Effector memory CD4-positive, alpha-beta T cell (primary cell): ENCODE measurements at places on chromosomes 4 and X.

GRCh38 chrX:44392767-44393166 lies 49.3 kb upstream of the EFHC2 start:
- no peak for DNase-seq

- no peak for DNase-seq
Measured at GRCh38 chr4:85448906-85449890, 25.8 kb upstream of the ARHGAP24 start.

- DNase-seq: no peak
Measured at GRCh38 chr4:185344743-185345538, 50.8 kb downstream of the LRP2BP start.

GRCh38 chrX:80550722-80551121 lies 130.5 kb downstream of the TENT5D start:
- no peak for DNase-seq

DNA sequence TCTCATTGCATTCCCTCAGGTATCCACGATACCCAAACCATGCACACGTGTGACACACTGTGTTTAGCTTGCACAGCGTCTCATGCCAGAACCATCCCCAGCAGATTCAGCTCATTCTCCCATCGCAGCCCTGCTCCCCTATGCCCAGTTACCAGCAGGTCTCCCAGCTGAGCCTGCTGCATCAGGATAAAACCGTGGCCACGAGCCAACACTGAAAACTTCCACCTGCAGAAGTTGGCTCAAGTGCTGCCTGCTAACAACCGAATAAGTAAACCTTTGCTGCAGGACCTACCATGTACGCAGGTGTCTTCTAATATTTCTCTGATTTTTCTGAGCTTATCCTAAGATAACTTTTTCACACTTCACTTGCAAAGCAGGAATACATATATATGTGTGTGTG lies 120.4 kb upstream of the STS start:
- no peak for DNase-seq

- no peak for DNase-seq
Measured at GRCh38 chr4:127870688-127871087, 10.0 kb upstream of the PLK4 start.

DNA sequence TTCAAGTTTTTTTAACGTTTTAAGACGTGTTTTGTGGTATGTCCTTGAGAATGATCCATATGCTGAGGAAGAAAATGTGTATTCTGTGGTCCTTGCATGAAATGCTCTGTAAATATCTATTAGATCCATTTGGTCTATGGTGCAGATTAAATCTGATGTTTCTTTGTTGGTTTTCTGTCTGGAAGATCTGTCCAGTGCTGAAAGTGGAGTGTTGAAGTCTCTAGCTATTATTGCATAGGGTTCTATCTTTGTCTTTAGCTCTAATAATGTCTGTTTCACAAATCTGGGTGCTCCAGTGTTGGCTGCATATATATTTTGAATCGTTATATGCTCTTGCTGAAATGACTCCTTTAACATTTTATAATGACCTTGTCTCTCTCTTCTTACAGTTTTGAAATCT lies 122.5 kb downstream of the RPA4 start:
- DNase-seq: no peak

DNA sequence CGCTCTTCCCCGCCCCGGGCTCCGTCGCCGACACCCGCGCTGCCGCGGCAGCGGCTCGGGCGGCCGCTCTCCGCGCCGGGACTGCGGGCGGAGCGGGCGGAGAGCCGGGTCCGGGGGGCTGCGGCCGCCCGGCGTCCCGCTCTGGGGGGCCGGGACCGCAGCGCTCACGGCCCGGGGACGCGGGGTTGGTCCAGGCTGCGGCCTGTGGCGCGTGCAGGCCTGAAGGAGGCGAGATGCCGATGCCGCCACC lies 492 bp downstream of the GALNT7 start:
- DNase-seq: no peak

GRCh38 chr4:79682801-79683530 lies 274.9 kb upstream of the GK2 start:
- DNase-seq: no peak

GRCh38 chrX:136623396-136623795 lies 24.6 kb upstream of the CD40LG start:
- DNase-seq: no peak

DNA sequence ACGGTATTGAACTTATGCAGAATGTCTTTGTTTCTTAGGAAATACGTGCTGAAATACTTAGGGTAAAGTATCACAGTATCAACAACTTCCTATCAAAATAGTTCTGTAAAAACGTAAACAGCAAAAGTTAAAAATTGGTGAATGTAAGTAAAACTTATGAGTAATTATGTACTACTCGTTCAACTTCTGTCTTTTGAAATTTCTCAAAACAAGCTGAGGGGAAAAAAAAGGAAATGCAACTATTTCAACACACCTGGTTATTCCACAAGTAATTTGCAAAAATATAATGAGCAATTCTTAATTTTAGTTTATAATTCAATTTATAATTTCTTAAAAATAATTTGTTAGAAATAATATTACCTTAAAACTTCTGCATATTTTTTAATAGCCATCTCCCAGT lies 8.3 kb downstream of the PPID start:
- no peak for DNase-seq
